Astrocyte (in vitro differentiated cells and primary cell): ENCODE measurements at places on chromosomes 7 and 10. TPM values are rescaled to one million over a fixed set of nuclear protein-coding genes. Genes with fewer than 3 reads are reported as not detected.
A peak's percentile ranks its signal among the peaks of the same experiment; 100 is the strongest.

GRCh38 chr10:5509236-5509635 lies 9.9 kb upstream of the CALML5 start:
- no peaks in the 10 kb centered on the region for H3K36me3 ChIP-seq
- no peak overlapping the region for H3K4me3 ChIP-seq
- no peak for DNase-seq
- peaks cover 9% of the 10 kb centered on the region for H3K27me3 ChIP-seq
- no peaks in the 10 kb centered on the region for H3K4me1 ChIP-seq

The FAM25A gene
- total RNA-seq, result not detected in 2 replicates

GRCh38 chr7:15972862-15973275 lies 286.4 kb upstream of the MEOX2 start:
- H3K4me1 ChIP-seq, result no peaks in the 10 kb centered on the region
- peak; percentile 36 for DNase-seq
- no peak overlapping the region for H3K4me3 ChIP-seq
- H3K36me3 ChIP-seq, result no peaks in the 10 kb centered on the region
- H3K27me3 ChIP-seq, result no peaks in the 10 kb centered on the region

- H3K4me3 ChIP-seq, result no peak overlapping the region
- H3K27ac ChIP-seq, result no peak overlapping the region
- no peaks in the 10 kb centered on the region for H3K4me1 ChIP-seq
- no peaks in the 10 kb centered on the region for H3K36me3 ChIP-seq
Measured at GRCh38 chr7:39554583-39555165, 11.5 kb upstream of the YAE1 start.

GRCh38 chr10:50470798-50471582 lies 152.8 kb downstream of the SGMS1 start:
- no peaks in the 10 kb centered on the region for H3K27me3 ChIP-seq
- H3K36me3 ChIP-seq, result no peaks in the 10 kb centered on the region
